ENCODE measurements at places on chromosomes 16 and 17. TPM values are rescaled to one million over a fixed set of nuclear protein-coding genes. Genes with fewer than 3 reads are reported as not detected.

The ECI1 gene
- total RNA-seq: 23.9 TPM

The ZG16 gene
- total RNA-seq: not detected

The SLC47A2 gene
- not detected for total RNA-seq

The KIF19 gene
- total RNA-seq: not detected

The SP2 gene
- 1.8 TPM for total RNA-seq

The PRDM7 gene
- total RNA-seq: not detected

The EXOC3L1 gene
- total RNA-seq: not detected
